ENCODE measurements at places on chromosomes 2 and 18. TPM values are rescaled to one million over a fixed set of nuclear protein-coding genes. Genes with fewer than 3 reads are reported as not detected.
A peak's percentile ranks its signal among the peaks of the same experiment; 100 is the strongest.

DNA sequence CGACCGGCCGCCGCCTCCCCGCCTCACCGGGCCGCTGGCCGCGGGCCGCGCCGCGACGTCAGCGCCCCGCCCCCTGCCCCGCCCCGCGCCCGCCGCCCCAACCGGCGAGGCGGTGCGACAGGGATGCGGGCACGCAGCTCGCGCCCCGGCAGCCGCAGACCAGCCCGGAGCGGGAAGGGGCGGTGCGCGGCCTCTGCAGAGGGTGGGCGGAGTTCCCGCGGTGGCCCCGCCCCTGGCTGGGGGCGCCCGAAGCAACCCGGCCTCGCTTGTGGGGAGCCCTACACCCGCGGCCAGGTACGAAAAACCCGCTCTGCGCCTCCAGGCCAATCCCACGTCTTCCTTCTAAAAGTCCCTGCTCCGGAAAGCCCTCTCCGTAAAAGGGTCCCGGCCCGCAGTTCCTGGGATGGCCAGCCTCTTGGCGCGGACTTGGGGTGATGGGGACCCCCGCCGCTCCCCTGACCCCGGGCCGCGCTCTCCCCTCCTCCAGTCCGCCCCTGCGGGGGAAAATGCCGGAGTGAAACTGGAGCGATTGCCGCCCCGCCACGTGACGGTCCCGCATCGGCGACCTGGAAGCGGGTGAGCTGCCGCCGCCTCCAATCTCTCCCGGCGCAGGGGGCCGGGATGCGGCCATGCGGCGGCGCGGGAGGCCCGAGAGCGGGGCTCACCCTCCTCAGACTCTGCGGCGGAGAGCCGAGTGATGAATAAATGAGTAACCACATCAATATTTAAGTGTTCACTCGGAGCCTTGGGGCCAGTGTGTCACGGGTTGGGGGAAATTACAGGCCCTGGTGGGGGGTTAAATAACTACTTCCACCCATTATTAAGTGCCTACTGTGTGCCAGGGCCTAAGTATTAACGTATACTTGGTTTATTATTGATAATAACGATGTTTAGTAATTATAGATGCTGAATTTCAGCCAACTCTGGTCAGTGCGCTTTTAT lies at the start of gene RAB11FIP5:
RAB11FIP5 (minus strand) TSS at position 36 of the 942 bp plus-strand sequence. CDS start 171 bp downstream, outside the sequence.
- peak; percentile 68 for DNase-seq

DNA sequence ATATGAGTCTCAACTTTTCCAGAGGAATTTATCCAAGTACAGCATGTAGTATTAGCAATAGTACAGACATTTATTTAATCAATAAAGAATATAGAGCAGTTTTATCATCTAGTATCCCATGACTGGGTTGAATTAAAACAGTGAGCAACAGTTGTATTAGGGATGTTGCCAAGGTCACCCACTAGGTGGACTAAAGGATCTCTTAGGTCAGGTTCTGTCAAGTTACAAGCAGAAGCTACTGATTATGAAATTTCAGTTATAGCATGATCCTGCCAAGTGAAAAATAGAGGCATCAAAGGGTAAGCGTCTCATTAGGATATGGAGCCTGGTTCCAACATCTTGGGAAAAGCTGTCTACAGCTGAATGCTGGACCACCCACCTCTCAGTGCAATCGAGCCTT lies 52.1 kb upstream of the LAPTM4A start:
- peak; percentile 78 for DNase-seq

GRCh38 chr18:7558769-7559168 lies 8.3 kb upstream of the PTPRM start:
- DNase-seq = no peak

- DNase-seq = no peak
These were observed 60.0 kb downstream of the SDC1 start for GRCh38 chr2:20164734-20165478.

DNA sequence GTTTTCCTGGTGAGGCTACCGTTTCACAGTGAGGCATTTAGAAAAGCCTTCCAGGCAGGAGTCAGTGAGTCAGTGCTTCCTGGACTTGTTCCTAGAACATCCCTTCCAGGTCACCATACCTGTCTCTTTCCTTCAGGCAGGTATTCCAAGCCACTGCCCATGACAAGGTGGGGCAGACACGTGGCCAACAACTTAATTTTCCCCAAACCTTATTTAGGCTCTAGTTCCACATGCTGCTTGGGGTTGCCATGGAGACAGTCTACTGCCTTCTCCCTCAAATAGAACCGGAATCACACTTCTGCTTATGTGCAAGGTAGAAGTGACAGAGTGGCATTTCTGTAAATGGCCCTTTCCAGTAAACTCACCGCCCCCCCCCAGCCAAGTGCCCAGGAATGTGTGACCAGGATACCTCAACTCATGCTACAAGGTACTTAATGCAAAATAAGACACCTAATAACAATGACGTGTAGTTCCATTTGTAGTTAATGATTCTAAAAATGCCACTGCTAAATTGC lies 258.3 kb downstream of the PRKCE start:
- DNase-seq = peak; percentile 45

DNA sequence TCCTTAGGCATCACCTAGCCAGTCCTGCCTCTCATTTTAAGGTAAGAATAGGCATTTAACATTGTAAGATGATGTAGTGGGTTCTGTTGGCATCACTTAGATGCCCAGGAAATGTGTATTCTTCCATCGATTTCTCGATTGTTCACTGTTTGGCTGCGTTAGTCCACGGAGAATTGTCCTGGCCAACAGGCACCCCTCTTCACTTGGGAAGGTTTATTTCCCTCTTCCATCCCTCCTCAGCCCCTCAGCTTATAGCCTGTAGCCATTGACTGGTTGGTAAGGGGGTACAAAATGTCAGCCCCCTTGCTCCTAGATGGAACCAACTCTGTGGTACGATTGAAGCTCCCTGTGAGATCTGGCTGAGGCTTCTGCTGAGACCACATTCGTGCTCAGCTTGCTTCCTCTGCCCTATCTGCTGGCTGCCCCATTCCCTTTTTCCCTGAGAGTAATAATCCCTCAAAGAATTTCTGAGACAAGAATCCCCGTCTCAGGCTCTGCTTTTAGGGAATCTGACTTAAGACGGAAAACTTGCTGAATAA lies 43.4 kb downstream of the PLEKHA3 start:
- no peak for DNase-seq

- DNase-seq = no peak
These were observed 1304.4 kb upstream of the ACVR2A start for GRCh38 chr2:146540271-146540932.

- no peak for DNase-seq
These were observed 24.6 kb upstream of the DNAH6 start for GRCh38 chr2:84491741-84492140.

- peak; percentile 76 for DNase-seq
These were observed 95.4 kb downstream of the SOCS6 start for GRCh38 chr18:70384181-70384790.

GRCh38 chr2:203813684-203814083 lies 53.9 kb upstream of the CTLA4 start:
- no peak for DNase-seq

- DNase-seq = no peak
These were observed 8.2 kb upstream of the FAM98A start for GRCh38 chr2:33607251-33607721.

GRCh38 chr2:88600038-88600465 lies 27.2 kb downstream of the EIF2AK3 start:
- DNase-seq = peak; percentile 82

GRCh38 chr18:40046596-40046995 lies 1908.4 kb upstream of the PIK3C3 start:
- DNase-seq = no peak

DNA sequence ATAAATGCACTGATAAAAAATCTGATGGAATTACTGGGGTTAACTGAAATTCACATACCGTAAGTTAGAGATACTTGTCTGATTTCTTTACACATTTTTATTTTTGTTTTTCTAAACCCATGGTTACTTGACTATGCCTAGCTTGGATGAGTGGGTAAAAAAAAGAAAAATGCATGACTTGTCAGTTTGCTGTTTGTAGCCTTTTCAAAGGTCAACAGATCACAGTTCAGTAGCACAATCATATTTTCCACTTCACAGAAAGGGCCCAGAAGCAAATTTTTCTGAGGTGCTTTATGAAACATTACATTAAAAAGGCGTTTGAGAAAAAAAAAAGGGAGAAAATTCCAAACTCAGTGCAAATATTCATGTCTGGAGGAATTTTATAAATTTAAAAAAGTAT lies 16.4 kb downstream of the SLC16A14 start:
- no peak for DNase-seq

- DNase-seq = no peak
These were observed 354.1 kb downstream of the DLGAP1 start for GRCh38 chr18:4101009-4101408.

- no peak for DNase-seq
These were observed 136.9 kb upstream of the SIX3 start for GRCh38 chr2:44804406-44805265.

GRCh38 chr2:241933179-241933911 lies 63.8 kb downstream of the RTP5 start:
- DNase-seq = no peak

DNA sequence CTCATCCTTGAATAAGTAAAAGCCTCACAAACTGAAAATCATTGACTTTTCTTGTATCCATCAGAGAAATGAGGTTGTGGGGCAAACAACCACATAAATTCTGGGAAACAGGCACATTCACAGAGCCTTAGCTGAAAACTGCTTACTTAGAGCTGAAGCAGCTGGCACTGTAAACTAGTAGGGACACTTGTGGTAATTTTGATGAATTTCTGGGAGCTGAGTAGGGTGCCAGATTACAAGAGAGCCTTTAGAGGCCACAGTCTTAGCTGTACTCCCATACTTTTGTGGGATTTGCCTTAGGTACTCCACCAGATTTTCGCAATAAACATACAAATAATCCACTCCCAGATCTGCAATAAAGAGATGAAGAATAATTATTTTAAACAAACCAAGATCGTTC lies 315.2 kb downstream of the TMX3 start:
- no peak for DNase-seq

DNA sequence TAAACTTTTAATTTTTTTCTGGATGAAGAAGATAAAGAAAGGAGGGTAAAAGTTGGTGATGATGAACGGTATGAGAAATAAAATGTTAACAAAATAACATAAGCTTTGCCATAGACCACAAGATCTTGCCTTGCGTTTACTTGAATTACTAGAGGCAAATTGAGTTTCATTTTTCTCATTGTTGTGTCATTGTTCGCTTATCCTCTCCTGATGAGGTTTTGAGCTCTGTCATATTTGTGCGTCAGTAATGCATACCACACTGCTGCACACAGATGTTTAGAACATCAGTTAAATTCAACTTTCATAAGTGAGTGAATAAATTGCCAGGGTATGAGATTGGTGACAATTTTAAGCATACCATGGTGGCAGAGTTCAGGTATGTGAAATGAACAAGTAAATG lies 843.6 kb downstream of the SUCLG1 start:
- no peak for DNase-seq

DNA sequence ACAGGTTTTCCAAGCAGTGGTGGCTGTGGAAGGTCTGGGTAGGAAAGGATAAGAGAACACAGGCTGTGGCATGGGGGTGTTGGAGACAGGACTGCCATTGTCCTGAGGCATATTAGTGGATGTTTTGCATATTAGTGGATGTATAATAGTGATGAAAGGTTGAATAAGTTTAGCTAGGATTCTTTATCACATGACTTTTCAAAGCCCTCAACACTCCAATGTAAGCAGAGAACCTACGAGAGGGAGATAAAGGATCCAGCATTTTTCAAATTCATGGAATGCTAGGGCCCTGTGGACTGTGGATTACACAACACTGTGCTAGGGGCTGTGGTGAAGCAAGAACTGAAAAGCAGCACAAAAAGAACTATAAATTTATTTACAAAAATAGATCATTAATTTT lies 63.2 kb downstream of the POLE4 start:
- no peak for DNase-seq

GRCh38 chr2:46157966-46158310 lies 139.3 kb upstream of the EPAS1 start:
- DNase-seq = no peak

DNA sequence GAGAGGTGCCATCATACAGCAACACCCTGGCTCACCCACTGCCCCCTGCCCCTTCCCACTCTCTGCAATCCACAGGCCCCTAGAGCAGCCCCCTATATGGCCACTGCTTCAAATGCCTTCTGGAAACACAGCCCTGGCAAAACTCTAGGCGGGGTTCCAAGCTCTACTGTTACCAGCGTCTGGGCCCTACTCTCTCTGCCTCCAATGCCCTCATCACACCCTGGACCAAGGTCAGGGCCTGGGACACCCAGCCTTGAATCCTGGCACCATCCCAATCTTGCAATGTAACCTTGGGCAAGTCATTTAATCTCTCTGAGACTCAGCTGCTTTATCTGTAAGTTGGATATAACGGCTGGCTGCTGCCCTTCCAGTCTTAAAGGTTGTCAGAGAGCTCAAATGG lies 39.2 kb upstream of the LOXHD1 start:
- DNase-seq = no peak

The PNKD gene
- total RNA-seq = 77.2 TPM

The EMX1 gene
- 0.23 TPM for total RNA-seq

The CBLN2 gene
- not detected for total RNA-seq

The CIDEA gene
- not detected for total RNA-seq

All from HT-29 (cell line).